ENCODE measurements at places on chromosomes 12 and 14.
A peak's percentile ranks its signal among the peaks of the same experiment; 100 is the strongest.

GRCh38 chr12:72622556-72622955, 350.4 kb downstream of the TRHDE start:
- no peak for DNase-seq

- no peak for DNase-seq
Measured at GRCh38 chr12:12010277-12011039, 60.3 kb upstream of the BCL2L14 start.

DNA sequence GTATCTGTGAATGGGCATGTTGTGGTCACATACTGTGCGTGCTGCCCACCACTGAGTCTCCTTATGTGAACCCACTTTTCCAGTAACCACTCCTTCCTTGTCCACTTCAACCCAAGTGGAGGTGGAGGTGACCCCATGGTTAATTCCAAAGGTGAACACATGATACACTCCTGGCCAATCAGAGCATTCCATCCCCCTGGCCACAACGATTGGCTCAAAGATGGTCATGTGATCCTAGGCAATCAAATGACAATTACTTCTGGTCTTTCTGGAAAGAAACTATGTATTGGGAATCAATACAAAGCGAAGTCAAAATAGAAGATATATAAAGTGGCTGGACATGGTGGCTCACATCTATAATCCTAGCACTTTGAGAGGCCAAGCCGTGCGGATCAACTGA, 20.2 kb upstream of the CCDC60 start:
- no peak for DNase-seq

- DNase-seq = no peak
Measured at GRCh38 chr14:28785096-28785952, 18.7 kb downstream of the FOXG1 start.

GRCh38 chr12:14841761-14842160, 1.6 kb downstream of the ART4 start:
- peak; percentile 57 for DNase-seq
